Stimulated activated CD4-positive, alpha-beta T cell treated with anti-CD3 and anti-CD28 coated beads, Interleukin-15, amount 100 ng/mL, for 24 hours (primary cell): ENCODE measurements at places on chromosomes 6 and 20.
A peak's percentile ranks its signal among the peaks of the same experiment; 100 is the strongest.

DNA sequence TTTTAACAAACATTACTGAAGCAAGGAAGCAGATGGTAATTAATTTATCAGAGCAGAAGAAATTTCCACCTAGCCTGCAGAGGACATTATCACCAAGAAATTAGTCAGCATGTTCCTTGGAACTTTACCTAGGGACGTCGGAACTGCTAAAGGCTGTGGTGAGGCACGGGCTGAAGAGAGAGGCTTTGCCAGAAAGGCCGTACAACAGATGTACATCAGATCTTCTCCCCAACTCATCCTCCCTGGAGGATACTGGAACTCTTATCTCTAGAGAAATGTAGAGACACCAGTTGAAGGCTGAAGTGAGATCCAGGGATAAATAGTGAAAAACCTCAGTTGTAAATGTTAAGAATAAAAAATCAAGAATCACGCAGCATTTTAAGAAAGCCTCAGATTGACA is 257.1 kb downstream of the SAMD5 start:
- no peak for DNase-seq

GRCh38 chr6:154457046-154457713 is 53.3 kb downstream of the CNKSR3 start:
- no peak for DNase-seq

DNA sequence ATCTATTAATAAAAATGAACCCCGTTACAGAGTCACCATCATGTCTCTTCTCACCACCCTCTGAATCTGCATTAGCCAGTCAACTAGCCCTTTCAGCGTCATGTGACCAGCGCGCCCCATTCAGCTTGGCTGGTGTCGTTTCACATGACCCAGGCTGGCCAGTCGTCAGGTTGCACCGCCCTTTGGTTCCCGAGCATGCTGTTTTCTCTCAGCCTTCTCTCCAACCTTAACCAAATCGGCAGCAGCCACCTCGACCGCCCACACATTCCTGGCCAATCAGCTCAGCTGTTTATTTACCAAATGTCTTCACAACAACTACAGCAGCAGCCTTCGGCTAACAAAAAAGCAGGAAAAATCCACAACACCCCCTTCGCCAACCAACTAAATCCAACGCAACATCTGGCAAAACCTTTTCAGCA is 5.6 kb downstream of the SRSF3 start:
- peak; percentile 79 for DNase-seq

- no peak for DNase-seq
Observed at GRCh38 chr20:46573234-46573633, 22.8 kb upstream of the OCSTAMP start.

- DNase-seq = peak; percentile 29
Observed at GRCh38 chr6:43076464-43077332, 584 bp downstream of the PTK7 start.

DNA sequence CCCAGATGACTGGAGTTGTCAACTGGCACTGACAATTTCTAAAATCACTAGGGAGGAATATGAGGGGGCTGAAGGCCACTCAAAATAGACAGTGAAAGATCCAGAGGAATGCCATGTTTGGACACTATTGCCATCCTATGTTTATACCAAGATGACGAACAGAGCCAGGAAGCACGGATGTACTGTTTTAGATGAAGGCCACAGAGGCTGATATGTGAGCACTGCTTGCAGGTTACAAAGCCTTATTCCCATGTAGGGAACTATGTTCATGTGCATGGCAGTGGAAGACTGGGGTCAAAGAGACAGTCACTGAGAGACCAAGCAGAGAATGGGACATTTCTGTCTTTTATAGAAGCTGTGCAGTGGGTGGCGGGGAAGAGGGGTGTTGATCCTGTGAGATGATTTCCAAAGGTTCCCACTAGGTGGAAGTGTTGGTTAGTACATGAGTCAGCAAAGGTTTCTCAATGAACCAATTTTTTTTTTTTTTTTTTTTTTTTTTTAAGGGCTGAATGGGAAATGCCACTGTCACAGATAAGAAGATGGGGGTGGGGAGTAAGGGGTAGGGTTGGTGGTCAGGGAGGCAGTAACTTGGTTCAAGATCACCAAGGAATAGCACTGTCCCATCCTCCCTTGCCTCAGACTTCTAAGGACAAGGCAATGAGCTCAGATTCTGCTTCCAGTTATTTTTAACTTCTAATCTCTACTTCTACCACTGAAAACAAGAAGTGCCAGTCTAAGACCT is 46.7 kb upstream of the MOCS1 start:
- no peak for DNase-seq

- DNase-seq = no peak
Observed at GRCh38 chr20:53656293-53657202, 62.9 kb upstream of the ZNF217 start.

- DNase-seq = no peak
Observed at GRCh38 chr20:13173201-13173600, 47.9 kb upstream of the ISM1 start.

DNA sequence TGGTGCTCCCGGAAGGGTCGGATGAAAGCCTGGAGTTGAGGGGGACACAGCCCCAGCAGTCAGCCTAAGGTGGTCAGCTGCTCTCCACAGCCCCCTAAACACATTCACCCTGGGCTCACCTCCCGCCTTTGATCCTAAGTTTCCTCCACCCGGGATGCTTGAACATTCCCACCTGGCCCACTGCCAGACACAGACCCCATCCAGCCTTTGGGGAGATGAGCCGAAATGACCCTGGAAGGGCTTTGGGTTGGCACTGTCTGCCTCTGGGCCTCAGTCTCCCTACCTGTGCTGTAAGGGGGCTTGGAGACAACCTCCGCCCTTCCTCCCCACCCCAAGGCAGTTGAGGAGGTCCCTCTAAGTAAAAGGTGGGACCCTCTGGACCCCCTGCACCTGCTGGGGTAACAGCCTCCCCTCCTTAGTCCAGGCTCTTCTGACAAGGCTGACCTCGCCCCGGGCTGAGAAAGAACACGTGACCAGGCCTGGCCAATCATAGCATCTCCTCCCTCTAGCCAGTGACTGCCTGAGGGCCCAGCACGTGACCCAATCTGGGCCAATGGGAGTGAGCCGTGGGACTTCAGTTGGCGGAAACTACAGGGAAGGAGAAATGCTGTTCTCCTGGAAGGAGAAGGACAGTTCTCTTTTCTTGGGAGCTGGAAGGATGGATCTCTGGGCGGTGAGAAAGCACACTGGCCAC is 16.9 kb upstream of the UBE2V1 start:
- no peak for DNase-seq

DNA sequence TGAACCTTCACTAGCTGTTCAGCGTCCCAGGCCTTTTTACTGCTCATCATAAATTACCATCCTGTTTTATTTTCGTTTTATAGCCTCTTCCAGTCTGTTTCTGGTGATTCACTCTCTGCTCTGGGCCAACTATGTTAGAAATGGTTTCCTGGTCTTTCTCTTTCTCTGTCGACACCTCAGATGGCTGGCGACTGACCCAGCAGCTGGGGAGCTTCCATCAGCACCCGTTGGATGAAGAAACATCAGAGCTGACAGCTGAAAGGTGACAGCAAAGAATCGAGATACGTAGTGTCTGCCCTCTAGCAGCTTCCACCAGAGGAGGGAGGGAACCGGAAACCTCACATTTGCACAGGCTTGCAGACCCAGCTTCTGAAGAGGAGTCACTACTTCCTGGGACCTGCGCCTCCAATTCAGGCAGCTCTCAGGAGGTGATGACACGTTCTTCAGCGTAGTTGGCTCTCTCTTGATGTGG is 82.9 kb upstream of the MLN start:
- DNase-seq = peak; percentile 43

- no peak for DNase-seq
Observed at GRCh38 chr6:157238346-157238745, 85.0 kb downstream of the TMEM242 start.

GRCh38 chr6:34374069-34374468 is 18.4 kb downstream of the NUDT3 start:
- no peak for DNase-seq

GRCh38 chr6:167956983-167957492 is 40.4 kb upstream of the KIF25 start:
- DNase-seq = no peak

GRCh38 chr6:6886171-6886885 is 221.4 kb upstream of the RREB1 start:
- DNase-seq = no peak

DNA sequence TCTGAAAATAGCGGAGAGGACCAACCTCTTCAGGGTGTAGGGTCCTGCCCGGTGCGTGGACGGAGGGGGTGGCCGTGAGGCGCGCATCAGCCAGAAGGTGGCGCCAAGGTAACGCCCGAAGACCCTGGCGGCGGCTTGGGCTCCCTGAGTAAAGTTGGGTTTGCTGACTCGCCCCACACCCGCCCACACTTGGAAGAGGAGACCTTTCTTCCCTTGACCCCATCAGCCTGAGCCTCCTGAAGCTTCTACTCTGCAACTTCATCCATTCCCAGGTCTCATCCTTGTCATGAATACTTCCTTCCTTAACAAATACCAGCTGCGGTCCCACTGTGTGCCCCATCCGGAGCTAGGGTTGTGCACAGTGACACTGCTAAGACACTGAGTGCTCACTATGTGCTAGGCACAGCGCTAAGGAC is 14.6 kb downstream of the CD40 start:
- peak; percentile 76 for DNase-seq

DNA sequence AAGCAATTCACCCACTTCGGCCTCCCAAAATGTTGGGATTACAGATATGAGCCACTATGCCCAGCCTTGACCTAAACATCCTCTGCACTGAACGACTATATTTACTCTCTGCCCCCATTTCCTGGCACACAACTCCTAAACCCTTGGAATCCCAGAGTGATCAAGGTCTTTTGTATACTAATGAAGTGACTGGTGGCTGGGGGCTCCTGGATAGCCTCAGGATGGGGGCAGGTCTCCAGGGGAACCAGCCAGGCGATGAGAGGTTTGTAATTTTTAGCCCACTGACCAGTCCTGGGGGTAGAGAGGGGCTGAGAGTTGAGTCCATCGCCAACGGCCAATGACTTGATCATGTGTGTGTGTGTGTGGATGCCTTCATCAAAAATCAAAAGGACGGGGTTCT is 71.1 kb downstream of the FAM50B start:
- DNase-seq = no peak

GRCh38 chr20:63323357-63323981 is 30.5 kb downstream of the COL20A1 start:
- DNase-seq = no peak

DNA sequence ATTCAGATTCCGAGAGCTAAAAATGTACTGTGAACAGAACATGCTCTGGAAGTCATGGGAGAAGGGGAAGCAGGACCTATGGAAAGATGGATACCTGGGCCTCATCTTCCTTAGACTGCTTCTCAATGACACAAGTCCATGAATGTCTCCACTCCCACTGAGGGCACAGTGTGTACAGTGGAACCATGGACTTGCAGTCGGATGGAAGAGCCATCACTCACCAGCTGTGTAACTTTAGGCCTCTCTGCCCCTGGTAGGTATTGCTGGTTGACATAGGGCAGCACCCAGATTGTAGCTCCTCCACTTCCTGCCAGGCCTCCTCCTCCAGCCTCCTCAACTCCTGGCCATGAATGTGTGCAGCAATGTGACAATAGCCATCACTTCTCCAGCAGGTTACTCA is 52.5 kb downstream of the MAFB start:
- no peak for DNase-seq

GRCh38 chr20:20024942-20025341 is 7.8 kb downstream of the NAA20 start:
- DNase-seq = no peak

DNA sequence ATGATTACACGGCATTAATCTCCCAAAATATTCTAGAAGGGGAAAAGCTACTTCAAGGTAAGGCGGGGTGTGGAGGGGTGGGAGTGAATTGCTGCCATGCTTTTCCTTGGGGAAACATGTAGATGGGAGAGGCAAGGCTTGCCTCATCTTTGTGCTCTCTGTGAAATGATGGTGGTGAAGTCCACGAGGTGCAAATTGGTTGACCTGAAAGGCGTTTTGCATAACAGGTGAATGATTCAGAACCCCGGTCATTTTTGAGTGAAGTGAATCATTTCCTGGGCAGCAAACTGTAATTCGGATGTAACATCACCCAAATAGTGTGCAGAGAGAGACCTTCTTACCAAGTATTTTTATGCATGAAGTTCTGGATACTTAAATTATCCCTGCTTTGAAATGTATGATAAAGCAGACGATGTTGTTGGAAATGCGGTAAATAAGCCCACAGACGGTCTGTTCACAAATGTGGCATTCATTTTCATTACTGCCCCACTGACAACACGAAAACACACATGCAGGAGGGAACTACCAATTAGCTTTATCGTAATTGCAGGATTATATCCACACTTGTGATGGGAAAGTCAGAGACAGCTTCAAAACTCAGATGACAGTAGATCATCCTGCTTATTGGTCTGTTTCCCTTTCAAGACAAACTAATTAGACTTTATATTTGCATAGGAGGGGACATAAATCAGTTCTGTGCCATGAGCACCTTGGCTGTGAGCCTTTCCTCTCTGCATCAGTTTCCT is 3.0 kb downstream of the CDH4 start:
- no peak for DNase-seq

GRCh38 chr6:25389471-25389870 is 110.3 kb downstream of the CARMIL1 start:
- peak; percentile 16 for DNase-seq

- DNase-seq = no peak
Observed at GRCh38 chr6:22401206-22401605, 104.4 kb upstream of the PRL start.

DNA sequence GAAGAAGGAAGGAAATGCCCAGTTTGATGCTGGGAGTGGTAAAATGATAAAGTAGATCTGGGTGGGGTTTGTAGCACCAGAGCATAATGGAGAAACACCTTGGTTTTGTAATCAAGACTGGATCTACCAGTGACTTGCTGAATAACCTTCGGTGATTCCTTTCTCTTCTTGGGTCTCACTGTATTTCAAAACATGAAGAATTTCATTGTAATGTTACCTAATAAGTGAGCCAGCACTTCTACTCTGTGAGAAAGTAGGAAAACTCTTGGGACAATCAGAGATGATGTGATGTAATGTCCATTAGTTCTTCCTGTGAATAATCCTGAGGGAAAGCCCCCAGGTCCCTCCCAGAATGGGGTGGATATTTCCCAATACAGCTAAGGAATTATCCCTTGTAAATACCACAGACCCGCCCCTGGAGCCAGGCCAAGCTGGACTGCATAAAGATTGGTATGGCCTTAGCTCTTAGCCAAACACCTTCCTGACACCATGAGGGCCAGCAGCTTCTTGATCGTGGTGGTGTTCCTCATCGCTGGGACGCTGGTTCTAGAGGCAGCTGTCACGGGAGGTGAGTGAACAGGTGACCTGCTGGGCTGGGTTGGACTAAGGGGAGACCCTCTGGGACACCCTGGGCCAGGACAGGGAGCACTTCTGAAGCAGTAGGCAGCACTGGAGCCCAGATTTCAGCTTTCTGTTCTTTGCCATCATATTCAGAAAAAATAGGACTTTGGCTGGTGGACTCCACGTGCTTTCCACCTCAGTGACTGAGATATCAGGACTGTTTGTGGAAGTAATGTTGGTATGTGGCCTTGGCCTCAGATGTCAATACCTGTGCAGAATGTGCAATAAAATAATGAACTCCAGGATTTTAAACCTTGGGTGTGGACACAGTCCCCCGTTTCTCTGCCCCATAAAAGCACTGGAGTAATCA is at the start of gene PI3:
Gene PI3 (plus strand): TSS at position 469 of the 931 bp plus-strand sequence. CDS start 21 bp downstream, at position 490.
- DNase-seq = no peak

DNA sequence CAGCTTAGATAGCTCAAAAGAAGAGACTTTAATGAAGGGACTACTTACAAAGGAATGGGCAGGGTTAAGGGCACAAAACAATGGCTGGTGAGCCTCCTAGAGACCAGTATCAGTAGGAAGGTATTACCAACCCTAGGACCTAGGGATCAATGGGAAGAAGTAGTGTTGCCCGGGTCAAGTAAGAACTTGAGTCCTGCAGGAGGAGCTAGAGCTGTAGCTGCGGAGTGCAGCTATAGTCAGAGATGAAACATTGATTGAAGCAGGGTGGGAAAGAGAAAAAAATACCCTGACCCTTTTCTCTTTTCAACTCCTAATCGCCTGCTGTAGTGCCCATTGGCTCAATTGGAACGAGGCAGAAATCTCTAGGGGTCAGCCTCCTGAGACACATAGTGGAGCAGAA is 144.0 kb downstream of the FLRT3 start:
- no peak for DNase-seq
